ENCODE measurements at places on chromosomes 5 and 9.

GRCh38 chr9:96175796-96176195, 126.2 kb downstream of the HSD17B3 start:
- no peak for DNase-seq

GRCh38 chr5:103942587-103943186, 380.1 kb upstream of the NUDT12 start:
- DNase-seq: no peak

DNA sequence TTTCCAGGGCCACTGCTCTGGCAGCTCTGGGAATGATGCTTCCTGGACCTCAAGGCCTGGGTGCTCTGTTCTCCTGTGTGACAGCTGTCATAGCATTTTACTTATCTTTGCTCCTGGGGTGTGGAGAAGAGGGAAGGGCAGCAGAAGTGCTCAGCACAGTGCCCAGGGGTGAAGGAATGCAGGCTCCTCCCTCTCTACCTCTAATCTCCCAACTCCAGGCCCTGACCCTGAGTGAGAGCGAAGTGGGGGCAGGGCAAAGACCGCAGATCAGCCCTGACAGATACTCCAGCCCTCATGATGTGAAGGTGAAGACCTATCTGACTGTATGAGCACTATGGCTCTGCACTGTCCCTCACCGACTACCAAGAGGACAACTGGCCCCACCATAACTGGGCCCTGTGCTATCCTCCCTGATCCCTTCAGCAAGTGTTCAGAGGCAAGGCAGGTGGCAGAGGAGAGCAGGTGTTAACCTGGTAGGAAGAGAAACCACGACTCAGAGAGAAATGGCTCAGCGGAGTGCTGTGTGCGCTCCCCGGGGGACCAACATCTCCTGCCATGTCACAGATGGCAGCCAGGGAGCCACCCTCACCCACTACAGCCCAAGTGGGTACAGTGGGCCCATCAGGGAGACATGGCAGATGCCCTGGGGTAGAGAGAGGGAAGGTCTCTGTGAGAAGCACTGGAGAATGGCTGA, 16.8 kb downstream of the ACSL6 start:
- no peak for DNase-seq

DNA sequence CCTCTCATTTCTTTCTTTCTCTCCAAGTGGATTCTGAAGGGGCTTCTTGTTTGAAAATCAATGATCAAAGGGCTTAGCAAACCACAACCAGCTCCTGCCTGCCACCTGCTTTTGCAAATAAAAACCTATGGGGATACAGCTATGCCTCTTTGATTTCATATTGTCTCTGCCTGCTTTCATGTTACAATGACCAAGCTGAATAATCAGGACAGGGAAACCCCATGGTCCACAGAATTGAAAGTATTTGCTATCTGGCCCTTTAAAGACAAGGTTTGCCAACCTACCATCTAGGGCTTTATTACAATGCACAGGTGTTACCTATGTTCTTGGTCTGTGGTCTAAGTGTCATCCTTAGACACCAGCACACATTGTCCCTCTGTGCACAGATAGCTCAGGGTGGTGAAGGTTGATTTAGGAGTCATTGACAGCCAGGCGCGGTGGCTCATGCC, 28.8 kb upstream of the PLIN2 start:
- no peak for DNase-seq

GRCh38 chr5:38117784-38118479, 140.4 kb upstream of the EGFLAM start:
- no peak for DNase-seq

All from ovary (tissue), 10 donors.